ENCODE measurements at places on chromosomes 2 and 18.

- DNase-seq, result no peak
Measured at GRCh38 chr2:47309472-47309951, 93.4 kb upstream of the MSH2 start.

GRCh38 chr2:237055386-237056100, 30.1 kb upstream of the COPS8 start:
- DNase-seq, result no peak

DNA sequence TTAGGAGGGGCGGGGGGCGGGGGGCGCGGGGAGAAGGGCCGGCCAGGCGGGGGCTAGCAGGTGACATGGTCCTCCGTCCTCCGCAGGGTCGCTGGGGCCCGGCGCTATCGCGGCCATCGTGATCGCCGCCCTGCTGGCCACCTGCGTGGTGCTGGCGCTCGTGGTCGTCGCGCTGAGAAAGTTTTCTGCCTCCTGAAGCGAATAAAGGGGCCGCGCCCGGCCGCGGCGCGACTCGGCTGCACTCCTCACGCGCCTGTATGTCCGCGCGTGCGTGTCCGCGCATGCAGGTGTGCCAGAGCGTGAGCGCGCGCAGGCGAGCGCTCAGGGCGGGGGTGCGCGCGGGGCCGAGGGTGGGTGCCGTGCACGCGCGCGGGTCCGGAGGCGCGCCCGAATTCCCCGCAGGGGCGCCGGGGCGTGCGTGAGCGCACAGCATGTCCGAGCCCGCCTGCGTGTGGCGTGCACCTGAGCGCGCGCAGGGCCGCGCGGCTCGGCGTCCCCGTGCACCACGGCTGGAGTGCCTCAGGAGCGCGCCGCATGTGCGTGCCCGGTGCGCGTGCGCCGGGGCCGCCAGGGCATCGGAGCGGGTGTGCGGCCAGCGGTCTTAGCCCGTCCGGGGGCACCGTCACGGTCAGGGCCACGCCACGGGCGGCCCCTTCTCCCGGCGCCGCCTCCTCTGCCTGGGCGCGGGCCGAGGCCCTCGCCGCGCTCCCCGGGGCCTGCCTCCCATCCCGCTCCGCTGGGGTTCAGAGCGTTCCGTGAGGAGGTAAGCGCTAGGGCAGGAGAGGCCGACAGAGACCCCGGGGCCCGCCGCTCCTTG, 6.3 kb downstream of the SNORC start:
- DNase-seq, result no peak

DNA sequence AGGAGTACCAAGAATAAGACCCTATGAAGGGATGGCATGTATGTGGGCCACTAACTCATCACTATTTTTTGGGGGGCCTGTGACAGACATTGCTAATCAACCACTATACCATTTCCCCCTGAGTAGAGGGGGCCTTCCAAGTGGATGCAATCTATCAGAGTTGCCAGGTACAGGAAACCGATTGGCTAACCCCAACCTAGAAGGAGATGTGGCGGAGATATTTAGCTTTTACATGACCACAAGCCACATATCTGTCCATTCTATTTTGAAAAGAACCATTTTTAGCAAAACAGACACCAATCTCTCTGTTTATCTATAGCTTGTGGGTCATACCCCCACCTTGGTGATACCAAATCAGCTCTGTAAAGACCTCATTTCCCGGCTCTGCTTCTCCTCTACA, 51.0 kb downstream of the PAX8 start:
- DNase-seq, result no peak

GRCh38 chr2:45765007-45765727, 113.7 kb downstream of the PRKCE start:
- DNase-seq, result no peak

DNA sequence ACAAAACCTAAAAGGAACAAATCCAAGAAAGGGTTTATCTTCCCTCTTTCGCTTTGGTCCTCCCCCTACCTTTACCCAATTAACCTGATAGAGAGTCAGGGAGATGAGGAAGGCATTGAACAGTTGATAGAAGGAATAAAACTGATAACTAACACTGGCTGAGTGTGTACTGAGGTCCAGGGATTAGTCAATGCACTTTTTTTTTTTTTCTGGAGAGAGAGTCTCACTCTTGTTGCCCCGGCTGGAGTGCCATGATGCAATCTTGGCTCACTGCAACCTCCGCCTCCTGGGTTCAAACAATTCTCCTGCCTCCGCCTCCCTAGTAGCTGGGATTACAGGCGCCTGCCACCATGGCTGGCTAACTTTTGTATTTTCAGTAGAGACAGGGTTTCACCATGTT, 250.2 kb upstream of the CWC22 start:
- DNase-seq, result no peak

DNA sequence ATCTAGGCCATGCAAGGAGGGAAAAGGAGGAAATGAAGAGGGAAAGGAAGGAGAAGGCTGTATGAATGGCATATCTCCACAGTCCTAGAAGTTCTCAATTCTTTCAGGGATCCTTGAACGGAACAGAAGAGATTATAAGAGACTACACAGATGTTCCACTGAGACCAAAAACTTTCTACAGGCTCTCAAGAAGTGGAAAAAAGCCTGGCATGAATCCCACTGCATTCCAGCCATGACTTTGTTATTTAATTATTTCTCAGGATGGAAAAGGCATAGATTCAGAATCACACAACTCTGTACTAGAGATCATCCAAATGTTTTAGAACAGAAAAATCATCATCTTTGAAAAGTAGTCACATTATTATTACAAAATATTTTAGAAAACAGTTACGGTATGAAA, 131.7 kb upstream of the CDH20 start:
- no peak for DNase-seq

DNA sequence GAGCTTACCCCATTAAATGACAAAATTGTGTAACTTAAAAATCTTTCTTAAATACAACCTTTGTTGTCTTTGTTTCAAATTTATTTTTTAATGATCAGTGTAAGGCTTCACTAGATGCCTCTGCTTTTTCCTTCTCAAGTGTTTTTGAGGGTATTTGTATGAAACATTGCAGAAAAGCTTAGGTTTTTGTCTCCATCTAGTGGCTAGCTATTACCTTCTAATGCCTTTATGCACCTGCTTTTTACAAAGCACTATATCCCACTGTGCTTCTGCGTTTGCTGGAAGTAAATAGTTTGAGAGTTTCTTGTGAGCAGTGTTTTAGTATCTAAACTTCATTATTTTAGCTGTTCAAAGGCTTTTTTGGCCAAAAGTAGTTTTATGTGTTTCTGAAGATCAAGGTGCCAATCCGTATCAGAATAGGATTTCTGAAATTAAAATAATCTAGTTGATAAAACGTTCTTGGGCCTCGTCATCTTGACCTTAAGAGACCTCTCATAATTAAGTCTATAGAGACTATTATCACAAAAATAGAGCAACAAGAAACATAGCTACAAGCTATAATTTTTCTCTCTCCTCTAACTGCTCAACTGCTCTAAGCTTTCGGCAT, 47.0 kb downstream of the IWS1 start:
- DNase-seq, result no peak

- no peak for DNase-seq
Measured at GRCh38 chr2:226772389-226773179, 27.0 kb downstream of the IRS1 start.

GRCh38 chr2:232567721-232568120, 17.2 kb downstream of the EIF4E2 start:
- DNase-seq, result no peak

- DNase-seq, result no peak
Measured at GRCh38 chr2:233255151-233255550, 3.7 kb downstream of the ATG16L1 start.

DNA sequence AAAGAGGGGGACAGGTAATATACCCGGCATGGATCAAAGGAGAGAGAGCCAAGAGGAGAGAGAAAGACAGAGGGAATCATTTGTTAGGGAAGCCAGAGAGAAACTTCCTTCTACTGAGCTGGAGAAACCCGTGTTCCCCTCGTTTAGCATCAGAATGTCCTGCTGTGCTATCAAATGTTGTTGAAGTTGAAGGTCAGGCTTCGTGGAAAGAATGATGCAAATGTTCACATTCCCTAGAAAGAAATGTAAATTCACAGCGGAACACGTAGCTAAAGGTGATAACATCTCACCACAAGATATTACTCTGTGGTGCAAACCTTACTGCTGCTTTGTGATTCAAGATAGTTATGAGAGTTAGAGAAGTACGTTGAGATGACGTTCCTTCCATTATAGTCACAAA, 258.1 kb downstream of the LNPK start:
- no peak for DNase-seq

DNA sequence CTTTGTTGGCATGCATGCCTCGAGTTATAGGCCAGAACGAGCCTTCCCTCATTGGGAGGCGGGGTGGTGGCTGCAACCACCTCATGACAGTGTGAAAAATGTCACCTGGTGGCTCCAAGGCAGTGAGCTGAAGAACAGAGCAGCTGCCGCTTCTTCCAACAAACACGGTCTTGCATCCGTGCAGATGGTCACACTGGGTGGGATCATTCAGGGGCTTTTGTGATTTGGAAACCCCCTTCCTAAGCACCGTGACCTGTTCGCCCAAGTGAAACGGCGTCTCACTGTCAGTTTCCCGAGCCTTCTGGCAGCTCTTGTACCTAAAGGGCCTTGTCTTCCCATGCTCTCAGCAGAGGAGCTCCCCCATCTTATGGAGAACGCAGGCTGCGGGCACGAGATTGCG, 159.7 kb downstream of the NAPG start:
- DNase-seq, result no peak

DNA sequence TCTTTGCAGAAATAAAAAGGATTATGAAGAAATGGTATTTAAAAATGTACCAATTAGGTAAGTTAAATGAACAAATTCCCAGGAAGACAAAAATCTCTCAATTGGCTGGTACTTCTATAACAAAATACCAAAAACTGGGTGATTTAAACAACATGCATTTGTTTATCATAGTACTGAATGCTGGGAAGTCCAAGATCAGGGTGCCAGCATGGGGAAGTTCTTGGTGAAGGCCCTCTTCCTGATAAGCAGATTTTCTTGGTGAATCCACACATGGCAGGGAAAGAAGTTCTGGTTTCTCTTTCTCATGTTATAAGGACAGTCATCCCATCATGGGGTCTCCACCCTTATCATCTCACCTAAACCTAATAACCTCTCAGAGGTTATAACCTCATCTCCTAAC, 271.6 kb upstream of the SETBP1 start:
- no peak for DNase-seq

DNA sequence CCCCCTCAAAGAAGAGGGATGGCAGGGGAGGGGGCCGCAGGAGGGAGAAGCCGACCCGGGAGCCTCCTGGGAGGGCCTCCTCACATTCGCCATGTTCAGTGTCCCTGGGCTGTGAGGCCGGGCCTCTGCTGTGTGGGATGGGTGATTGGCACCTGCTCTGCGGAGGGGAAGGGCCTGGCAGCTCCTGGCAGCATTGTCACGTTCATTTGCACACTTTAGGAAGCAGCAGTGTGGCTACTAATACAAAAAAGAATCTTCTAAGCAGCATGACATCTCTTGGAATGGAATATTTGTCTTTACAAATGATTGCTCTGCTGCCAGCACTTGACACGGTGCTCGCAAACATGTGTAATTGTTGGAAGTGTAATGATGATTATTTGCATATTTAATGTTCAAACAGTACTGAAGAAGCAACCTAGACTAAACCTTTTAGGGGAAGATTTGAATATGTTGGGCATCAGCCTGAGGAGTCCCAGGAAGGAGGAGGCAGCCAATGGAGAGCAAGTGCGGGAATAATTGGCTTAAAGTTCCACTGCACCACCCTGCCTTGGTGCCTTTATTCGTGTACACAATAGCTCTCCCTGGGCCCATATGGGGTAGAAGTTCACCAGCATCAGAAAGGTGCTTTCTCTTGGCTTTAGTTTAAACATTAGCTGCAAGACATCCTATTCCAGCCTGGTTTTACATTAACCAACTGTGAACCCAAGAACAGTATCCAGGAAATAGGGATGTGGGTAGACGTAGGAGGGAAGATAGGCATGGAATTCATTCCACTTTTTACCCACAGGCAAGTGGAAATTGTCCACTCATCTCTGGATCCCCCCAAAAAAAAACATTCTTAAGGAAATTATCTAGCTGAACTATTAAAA, 404.9 kb downstream of the TMEM182 start:
- no peak for DNase-seq

DNA sequence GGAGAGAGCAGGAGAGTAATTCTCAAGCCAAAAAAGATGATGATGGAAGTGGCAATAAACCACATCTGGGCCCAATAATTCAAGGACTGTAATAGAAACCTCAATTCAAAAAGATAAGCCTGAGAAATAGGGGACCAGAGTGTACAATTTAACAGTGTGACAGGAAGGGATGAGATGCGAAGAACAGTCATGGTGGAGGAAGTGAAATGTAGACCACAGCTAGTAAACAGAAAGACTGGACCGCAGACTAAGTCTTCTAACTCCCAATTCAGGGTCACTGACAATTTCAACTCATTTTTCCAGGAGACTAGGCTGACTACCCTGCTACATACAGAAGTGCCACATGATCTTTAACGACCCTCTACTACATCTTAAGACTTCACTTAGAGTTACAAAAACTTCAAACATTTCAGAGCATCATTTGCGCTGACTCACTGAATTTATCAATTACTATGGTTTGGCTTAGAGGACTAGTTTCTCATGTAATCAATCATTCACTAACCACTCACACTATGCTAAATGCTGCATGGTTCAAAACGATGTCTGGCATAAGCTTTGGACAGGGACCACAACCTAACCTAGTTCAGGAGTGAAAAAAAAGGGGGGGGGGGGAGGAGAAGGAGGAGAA, 9.0 kb downstream of the CUL3 start:
- no peak for DNase-seq

DNA sequence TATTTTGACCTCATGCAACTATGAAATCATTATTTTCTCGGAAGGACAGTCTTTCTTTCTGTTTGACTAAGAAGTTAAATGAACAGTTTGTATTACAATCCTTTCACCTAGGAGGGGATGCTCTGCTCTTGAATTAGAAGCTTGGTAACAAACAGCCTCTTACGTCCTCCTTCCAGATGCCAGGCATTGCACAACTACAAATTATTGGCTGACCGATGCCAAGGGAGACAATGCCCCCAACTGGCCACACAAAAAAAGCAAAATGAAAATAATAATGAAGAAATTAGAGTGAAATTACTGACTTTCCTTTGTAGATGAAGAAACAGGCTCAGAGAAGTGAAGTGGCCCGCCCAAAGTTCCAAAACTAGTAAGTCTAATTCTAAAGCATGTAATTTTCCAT, 177.9 kb downstream of the CYRIA start:
- DNase-seq, result no peak

DNA sequence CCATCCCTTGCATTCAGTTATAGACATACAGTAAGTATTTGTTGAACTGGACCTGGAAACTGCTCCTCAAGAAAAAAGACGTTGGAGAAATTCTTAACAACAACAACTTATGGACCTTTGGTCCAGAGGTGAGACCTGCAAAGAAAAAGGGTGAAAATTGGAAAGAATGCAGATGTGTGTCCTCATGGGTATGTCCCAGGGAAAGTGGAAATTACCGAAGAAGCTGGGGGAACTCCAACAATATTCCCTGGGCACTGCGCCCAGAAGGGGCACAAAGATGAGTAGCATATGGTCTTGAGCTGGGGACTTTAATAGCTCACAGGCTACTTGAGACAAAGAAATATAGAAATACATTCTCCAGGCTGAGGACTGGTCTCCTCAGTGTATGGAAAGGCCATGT, 35.5 kb upstream of the YWHAQ start:
- no peak for DNase-seq
